ENCODE measurements at places on chromosomes 11 and 22.

GRCh38 chr11:107840129-107840484 is 18.5 kb downstream of the SLC35F2 start:
- DNase-seq = no peak

DNA sequence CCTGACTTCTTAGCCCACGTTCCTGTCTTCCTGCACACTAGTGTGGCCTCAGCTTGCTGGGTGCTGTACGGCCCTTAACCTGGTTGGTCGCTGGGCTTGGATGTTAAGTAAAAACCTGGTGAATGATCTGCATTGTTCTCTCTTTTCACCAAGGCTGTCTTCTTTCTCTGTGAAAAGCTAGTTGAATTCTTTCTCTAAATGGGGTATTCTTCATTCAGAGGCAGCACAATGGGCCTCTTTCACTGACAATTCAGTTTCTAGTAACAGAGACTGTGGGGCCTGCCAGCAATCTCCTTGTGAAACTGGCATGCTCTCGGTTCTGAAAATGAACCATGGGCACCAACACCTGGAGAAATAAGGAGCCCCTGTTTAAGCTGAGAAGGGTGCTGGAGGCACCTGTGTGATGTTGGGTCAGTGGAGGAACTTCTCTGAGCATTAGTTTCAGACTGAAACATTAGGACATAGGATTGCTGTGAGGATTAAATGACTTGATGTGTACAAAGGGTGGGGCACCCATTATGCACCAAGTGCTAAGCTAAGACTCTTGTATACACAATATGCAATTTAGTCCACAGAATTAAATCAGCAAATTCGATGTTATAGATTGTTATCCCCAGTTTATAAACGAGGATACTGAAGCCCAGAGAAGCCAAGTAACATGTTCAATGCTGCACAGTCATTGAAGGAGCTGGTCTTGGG is 33.1 kb upstream of the ELF5 start:
- DNase-seq = no peak

DNA sequence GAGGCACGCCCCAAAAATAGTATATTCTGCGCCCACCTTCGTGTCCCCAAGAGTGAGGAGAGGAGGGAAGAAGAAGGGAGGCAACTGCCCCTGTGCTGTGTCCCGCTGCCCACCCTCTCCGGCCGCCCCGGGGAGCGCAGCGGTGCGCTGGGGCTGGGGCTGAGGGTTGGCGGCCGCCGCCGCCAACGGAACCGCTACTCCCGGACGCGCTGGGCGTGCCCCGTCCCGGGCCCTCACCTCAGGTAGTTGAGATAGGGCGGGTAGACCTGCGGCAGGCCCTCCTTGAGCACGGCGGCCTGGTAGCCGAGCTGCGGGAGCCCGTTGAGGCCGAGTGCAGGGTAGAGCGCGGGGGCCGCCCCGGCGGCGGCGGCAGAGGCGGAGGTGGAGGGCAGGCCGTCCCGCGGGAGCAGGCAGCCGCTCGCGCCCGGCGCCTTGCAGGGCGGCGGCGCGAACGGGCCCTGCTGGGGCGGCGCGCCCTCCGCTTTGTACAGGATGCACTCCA is 2.4 kb downstream of the PGR start:
- no peak for DNase-seq

- DNase-seq = peak; percentile 10
Measured at GRCh38 chr11:103109818-103110388, 677 bp downstream of the DYNC2H1 start.

- DNase-seq = no peak
Measured at GRCh38 chr11:73173755-73174494, 31.8 kb upstream of the FCHSD2 start.

GRCh38 chr11:67276781-67277230 is 10.5 kb downstream of the GRK2 start:
- peak; percentile 60 for DNase-seq
